Ascending aorta (tissue), 2 donors: ENCODE measurements at places on chromosomes 16 and 17.

DNA sequence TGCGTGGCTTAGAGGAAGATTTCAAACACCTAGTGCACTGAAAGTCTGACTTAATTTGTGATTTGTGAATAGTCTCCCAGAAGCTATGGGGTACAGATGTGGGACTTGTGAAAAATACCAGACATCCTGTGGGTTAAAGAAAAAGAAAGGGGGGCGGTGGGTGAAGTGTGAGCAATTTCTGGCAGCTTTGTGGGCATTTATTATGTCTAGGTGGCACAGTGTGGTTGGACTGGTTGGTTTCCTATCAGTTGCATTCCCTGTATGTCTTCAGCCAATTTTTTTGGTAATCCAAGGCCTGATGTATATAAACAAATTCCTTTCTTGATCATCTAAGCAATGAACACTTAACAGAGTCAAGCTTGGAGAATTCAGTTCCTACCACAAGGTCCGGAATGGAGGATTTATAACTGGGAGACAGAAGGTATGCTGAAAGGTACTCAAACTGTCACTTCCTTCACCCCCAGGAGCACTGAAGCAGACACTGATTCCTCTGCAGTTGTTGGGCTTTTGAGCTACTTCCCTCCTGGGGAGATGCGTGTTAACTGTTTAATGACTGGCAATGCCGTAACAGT, 211.6 kb downstream of the WWOX start:
- DNase-seq: no peak

DNA sequence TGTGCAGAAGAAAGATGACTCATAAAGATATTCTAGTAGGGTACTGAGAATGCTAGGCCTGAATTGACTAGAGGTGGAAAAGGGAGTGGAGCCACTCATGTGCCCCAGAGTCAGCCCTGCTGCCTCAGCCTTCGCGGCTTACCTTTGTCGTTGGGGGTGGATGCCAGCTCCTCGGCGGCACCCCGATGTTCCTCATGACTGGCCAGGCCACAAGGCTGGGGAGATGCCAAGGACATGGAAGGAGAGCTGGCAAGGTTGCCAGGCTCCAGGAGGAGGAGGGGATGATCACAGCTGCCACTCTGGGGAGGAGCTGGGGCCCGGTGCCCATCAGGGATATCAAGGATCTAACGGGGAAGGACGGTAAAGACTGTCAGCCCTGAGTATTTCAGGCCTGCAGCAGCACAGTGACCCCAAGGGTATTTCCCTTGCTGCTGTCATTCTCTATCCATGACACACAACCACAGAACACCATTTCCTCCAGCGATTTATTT, 9.7 kb upstream of the SLC35B1 start:
- no peak for DNase-seq

DNA sequence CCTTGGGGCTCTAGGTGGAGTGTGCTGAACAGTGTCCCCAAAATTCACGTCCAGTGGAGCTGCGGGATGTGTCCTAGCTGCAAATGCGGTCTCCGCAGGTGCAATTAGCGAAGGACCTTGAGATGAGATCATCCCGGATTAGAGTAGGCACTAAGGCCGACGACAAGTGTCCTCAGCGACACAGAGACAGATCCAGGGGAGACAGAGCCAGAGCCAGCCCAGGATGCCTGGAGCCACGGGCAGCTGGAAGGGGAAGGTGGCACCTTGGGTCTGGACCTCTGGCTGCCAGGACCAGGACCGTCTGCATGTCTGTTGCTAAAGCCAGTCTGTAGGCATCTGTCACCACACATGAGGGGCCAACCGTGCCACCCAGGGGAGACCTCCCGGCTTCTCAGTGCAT, 24.5 kb downstream of the SLC7A5 start:
- DNase-seq: no peak

- DNase-seq: no peak
Observed at GRCh38 chr16:81214745-81215166, 23.7 kb upstream of the BCO1 start.

DNA sequence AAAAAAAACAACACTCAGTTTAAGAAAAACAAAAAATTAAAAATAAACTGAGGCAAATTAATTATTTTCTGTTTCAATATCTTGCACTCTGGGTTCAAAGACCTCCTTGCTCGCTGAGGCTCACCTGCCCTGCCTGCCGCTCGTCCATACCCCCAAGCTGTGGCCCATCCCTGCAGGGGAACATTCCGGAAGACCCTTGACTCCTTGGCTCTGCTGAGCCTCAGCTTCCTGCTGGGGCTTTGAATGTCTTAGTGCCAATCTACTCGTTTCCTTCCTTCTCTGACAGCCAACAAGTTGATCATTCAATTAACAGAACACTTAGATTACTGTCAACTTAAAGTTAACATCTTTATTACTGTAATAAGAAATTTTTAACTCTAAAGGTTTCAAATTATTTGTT, 24.3 kb downstream of the G6PC1 start:
- no peak for DNase-seq

DNA sequence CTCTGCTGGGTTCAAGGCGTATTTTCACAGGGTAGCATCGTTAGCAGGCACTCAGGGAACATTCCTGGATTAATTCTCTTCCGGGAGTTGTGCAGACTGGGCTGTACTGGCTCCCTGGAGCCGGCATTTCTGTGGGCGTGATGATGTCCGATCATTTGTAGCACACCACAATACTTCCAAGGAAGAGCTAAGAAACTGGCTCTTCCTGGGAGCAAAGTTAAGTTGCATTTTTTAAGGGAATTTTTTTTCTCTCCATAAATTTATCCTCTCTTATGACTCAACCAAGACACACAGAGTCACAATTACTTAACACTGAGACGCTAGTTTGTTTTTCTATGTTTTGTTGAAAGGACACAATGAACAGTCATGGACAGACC, 211.6 kb upstream of the FOXF1 start:
- DNase-seq: no peak

- DNase-seq: no peak
Observed at GRCh38 chr17:72861811-72862210, 230.7 kb downstream of the SLC39A11 start.

GRCh38 chr16:30096862-30097563, 1.0 kb upstream of the YPEL3 start:
- no peak for DNase-seq

- DNase-seq: no peak
Observed at GRCh38 chr16:2762711-2763110, 10.3 kb downstream of the SRRM2 start.

DNA sequence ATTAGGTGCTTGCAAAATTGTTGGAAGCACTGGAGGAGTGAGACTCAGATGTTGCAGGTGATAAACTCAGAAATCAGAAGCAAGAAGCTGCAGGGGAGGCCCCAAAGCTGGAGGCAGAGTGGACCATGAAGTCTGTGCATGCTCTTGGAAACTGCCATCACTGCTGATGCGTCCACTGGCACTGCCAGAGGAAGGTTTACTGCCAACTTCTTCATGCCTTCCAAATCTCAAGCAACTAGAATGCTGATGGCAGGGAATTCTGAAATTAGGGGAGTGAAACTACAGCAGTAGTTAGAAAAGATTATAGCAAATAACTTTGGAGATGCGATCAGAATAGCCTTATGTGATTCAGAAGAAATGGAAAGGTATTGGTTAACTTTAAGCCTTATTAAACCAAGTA, 277.1 kb upstream of the SDK2 start:
- DNase-seq: no peak

DNA sequence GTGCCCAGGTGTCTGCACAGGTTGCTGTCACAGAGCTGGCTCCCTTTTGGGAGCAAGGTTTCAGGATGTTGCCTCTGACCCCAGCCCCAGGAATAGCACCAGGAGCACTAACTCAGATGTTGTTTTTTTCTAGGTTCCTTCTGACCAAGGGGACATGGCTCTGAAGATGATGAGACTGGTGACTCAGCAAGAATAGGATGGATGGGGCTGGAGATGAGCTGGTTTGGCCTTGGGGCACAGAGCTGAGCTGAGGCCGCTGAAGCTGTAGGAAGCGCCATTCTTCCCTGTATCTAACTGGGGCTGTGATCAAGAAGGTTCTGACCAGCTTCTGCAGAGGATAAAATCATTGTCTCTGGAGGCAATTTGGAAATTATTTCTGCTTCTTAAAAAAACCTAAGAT, 28.1 kb downstream of the SCPEP1 start:
- no peak for DNase-seq

DNA sequence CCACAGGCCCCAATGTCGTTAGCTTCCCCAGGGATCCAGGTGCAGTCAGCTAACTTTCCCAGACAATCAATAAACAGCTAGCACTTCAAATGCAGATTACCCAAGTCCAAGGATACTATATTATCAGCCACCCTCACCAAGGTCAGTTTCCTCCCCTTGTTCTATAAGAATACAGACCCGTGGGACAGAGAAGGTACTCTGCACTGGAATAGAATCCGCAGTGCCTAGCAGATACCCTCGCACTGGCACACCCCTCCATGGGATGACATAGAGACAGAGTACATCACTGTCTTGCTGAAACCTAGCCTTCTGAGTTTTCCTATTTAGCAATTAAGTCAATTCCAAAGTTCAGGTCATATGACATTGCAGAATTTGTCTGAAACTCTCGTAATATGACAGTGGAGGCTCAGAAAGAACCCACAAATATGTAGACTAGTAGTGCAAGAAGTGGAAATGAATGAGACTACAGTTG, 40.0 kb upstream of the ABCA10 start:
- DNase-seq: no peak

- no peak for DNase-seq
Observed at GRCh38 chr17:35011671-35012216, 31.4 kb downstream of the LIG3 start.

- DNase-seq: no peak
Observed at GRCh38 chr16:13510425-13511151, 409.4 kb upstream of the ERCC4 start.

DNA sequence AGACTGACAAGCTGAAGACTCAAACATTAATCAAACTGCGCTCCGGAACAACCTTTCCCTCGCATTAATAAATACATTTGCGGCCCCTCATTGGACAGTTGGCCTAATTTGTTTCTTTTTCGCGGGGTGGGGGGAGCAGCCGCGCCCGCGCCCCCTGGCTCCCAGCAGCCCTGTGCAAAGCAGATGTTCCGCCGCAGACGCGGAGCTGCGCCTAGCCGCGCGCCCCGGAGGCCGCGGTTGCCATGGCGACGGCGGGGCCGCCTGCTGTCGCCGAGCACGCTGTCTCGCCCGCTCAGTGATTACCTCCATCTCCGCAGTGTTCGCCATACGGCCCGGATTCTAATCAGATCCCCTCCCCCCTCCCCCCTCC, 25.5 kb downstream of the COPZ2 start:
- no peak for DNase-seq

GRCh38 chr17:21001813-21002221, 41.0 kb downstream of the USP22 start:
- DNase-seq: no peak

- DNase-seq: no peak
Observed at GRCh38 chr16:28967156-28967555, 7.4 kb upstream of the SPNS1 start.

- no peak for DNase-seq
Observed at GRCh38 chr16:24646646-24646995, 82.8 kb upstream of the TNRC6A start.

DNA sequence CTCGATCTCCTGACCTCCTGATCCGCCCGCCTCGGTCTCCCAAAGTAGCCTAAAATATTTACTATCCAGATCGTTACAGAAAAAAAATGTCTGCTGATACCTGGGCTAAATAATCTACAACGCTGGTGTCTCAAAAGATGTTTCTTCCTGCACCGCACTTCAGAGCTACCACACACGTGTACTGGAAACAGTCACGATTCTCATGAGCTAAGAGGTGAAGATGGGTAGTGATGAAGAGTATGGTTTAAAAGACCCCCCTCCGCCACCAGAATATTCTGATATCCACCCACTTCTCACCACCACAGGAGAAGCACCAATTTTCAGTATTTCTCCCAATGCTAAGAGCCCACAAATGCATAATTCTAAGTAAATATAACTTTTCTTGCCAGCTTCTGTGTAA, 50.2 kb downstream of the SMG6 start:
- DNase-seq: no peak
